ENCODE measurements at places on chromosomes 5 and 9.

- no peak for DNase-seq
Observed at GRCh38 chr5:160183075-160183474, 46.2 kb upstream of the FABP6 start.

GRCh38 chr9:76996700-76997099 lies 22.8 kb upstream of the FOXB2 start:
- DNase-seq, result peak; percentile 64

GRCh38 chr5:138962614-138963370 lies 87.7 kb upstream of the LRRTM2 start:
- DNase-seq, result no peak

GRCh38 chr5:33563983-33564908 lies 123.5 kb downstream of the TARS1 start:
- no peak for DNase-seq

DNA sequence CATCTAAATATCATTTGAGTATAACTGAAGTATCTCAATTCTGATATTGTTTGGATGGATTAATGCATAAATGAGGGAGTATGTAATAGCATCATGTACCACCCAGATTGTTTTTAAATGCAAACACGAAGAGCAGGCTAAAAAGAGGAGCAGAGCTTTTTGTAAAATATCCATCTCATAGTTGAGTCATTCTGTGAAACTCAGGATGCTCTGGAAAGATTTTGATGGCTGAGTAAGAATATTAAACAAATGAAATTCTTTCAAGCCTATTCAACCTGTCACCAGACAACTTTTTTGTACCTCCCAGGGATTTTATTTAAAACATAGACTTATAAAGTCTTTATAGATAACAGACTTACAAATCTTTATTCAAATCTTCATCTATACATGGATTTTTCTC lies 625.9 kb downstream of the TLE4 start:
- no peak for DNase-seq

- no peak for DNase-seq
Observed at GRCh38 chr9:121393318-121393717, 23.3 kb upstream of the STOM start.

DNA sequence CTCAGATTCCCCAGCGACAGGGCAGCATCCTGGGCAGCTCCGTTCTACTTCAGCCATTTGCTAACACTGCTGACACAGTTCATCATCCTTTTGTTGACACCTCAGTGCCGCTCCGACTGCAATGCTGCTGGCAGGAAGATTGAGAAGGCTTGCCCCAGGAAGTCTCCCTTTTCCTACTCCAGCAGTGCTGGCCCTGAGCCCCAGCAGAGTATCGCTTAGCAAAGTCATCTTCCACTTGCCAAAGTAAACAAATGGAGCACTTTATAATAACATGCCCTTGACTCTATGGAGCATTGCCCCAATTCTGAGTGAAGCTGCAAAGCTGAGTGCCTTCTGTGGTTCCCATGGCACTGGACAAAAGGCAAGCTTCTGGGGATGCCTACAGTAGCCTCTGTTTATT lies 32.2 kb downstream of the PRLR start:
- DNase-seq, result no peak

- DNase-seq, result no peak
Observed at GRCh38 chr9:91248707-91249106, 113.0 kb downstream of the AUH start.

- no peak for DNase-seq
Observed at GRCh38 chr9:35907711-35908503, 1.4 kb upstream of the SPAAR start.

GRCh38 chr5:142826741-142827492 lies 56.7 kb downstream of the ARHGAP26 start:
- no peak for DNase-seq

DNA sequence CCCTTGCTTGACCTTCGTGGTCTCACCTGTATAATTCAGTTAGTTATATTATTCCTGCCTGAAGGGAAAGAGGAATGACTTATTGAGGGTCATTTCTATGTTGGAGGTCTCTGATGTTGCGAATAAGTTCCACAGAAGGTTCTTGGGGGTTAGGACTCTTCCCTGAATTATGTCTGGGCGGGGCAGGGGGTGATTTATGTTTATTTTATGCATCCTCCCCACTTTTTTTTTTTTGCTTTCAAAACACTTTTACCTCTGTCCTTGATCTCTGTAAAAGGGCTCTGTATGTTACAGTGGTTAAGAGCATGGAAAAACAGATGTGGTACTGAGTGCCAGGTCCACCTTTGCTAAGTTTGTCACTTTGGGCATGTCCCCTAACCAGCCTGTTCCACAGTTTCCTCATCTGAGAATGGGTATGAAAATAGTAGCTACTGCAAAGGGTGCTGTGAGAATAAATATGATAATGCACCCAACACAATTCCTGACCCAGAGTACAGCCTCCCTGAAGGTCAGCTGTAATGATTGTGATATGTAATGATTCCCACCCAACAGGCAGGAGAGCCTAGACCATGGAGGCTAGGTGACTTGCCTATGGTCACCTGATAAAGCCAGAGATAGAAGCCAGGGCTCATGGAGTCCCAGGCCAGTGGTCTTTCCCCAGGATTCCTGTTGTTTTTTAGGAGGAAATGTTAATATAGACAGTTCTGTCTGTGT lies 54.8 kb downstream of the SLC22A5 start:
- DNase-seq, result no peak

DNA sequence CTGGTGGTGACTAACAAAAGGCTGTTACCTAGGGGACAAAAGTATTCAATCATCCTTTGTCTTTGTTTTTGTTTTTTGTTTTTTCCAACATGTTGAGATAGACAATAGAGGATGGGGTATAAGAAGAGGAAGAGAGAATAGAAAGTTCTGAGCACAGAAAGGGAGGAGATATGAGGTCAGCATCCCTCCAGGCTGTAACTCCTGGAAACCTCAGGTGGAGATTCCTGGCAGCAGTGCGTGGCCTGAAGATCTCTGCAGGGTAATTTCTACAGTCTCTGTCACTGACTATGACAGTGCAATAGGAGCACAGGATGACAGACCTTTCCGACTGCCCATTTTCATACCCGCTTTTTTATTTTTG lies 112.1 kb downstream of the ADRB2 start:
- DNase-seq, result no peak

- DNase-seq, result no peak
Observed at GRCh38 chr5:4676934-4677333, 463.2 kb upstream of the ADAMTS16 start.

DNA sequence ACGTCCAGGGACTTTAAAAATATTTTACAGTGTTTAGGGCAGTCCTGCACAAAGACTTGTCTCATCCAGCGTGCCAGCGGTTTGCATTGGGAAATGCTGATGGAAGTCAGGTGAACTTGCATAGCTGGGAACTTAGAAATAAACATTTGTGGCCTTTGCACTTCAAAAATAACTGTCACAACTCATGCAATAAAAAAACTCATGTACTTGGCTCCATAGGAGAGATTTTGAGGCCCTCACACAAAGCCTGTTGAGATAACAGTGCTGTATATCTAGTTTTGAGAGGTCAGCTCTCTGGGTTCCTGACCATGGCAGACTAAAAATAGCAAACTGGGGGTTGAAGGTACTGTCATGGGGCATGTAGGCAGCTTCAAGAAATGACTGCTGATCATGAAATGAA lies 5.5 kb downstream of the COMMD10 start:
- DNase-seq, result no peak

DNA sequence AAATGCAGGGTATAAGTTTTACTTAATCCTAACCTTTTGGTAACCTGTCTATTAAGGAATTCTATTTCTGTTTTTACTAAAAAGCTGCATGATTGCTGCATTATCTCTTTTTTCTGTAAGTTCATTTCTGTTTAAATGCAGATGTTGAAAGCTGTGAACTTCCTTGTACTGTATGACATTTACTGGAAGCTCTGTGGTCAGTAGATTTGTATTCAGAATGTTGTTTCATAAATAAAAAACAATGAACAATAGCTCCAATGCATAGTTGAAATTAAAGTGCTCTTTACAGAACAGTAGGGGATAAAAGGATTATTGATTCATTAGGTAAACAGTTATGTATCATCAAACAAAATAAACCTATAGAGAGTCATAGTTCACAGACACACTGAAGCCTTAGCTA lies 46.5 kb upstream of the FKTN start:
- DNase-seq, result no peak

- DNase-seq, result no peak
Observed at GRCh38 chr5:41071975-41072374, 833 bp upstream of the MROH2B start.

DNA sequence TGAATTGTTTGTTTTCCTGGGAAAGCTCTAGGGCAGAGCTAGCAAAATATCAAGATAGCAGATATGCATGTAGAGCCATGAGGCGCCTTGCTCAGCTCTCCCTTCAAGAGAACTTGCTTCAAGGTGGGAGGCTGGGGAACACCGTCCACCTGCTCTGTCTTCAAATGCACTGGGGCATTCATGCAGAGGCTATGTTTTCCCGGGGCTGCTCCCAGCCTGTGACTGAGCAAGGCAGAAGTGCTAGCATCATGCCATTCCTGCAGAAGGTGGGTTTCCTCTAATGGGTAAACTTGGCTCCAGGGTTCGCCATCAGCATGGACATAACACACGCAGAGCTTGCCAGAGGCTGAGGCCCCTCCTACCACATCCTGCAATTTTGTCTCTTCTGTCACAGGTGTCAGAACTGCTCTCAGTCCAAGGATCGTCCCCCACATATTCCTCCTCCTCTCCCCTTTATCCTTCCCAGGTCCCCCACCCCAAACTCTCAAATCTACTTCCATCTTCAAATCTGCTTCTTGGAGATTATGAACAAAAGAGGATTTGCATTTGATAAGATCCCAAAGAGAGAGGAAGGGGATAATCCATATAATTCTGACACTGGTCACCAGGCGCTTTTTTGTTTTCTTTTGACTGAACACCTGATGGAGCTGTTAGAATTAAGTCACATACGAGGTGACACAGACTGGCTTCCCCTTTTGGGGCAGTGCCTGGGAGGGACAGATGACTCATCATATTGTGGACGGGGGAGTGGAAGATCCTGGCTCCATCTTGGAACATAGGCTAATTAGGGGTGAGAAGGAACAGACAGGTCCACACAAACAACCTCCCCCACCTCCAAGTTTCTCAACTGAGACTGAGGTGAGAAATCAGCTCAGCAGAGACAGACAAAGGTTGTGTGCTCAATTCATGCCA lies 85.0 kb upstream of the TAF11L2 start:
- DNase-seq, result no peak

DNA sequence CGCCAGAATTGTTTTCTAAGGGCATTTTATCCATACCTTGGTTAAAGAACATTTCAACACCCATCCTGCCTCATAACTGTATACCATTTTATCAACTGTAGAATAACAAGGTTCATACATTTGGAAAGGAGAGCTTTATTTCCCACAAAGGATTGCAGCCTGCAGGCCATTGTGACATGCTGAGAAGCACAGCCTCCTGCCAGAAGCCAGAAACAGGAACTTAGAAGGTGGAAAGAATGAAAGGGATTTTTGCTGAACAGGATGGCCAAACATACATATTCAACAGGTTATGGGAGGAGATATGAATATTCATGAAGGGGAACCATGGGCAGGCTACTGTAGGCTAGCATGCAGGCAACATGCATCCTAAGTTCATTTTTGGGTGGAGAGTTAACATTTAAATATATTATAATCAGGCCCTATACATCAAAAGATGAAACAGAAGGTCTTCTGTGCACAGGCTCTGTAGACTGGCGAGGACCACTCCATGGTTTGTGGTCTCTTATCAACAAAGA lies 59.9 kb upstream of the DIRAS2 start:
- DNase-seq, result no peak

DNA sequence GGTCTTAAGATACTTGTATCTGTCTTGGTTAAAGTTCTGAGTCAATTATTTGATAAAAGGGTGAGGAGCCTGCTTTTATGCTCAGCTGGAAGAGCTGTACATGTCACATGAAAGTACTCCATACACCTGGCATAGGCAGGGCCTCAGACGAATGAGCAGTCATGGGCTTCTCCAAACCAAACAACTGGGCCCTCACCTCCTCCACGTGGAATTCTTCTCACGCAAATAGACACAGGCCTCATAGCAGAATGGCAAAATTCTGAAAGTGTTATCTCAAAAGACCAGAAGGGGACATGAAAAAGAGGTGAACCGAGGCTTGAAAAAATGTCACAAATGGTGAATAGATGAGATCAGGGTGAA lies 48.6 kb downstream of the FAM240B start:
- no peak for DNase-seq

GRCh38 chr5:96175090-96175489 lies 213.4 kb upstream of the ELL2 start:
- DNase-seq, result no peak

DNA sequence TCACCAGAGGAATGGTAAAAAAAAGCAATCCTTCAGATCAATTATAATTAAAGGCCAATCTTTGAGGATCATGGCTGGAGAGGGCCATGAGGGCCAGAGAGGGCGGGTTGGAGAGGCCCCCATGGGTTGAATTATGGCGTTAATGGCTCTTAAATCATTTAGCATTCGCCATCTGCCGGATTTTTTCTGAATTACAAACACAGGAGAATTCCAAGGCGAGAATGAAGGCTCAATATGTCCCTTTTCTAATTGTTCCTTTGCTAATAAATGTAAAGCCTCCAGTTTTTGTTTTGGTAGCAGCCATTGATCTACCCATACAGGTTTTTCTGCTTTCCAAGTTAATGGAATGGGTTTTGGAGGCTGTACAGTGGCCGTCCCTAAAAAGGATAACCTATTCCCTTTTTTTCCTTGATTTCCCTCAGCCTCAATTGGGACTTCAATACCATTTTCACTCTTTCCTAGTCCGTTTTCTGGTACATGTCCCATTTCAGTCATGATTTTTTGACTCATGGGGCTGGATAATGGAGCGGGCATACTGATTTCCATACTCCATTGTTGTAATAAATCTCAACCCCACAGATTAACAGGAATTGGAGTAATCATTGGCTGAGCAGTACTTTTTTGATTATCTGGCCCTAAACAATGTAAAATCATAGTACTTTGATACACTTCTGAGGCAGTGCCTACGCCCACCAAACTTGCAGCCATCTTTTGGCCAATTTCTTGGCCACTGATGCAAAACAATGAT lies 6.7 kb upstream of the TMEM141 start:
- no peak for DNase-seq

DNA sequence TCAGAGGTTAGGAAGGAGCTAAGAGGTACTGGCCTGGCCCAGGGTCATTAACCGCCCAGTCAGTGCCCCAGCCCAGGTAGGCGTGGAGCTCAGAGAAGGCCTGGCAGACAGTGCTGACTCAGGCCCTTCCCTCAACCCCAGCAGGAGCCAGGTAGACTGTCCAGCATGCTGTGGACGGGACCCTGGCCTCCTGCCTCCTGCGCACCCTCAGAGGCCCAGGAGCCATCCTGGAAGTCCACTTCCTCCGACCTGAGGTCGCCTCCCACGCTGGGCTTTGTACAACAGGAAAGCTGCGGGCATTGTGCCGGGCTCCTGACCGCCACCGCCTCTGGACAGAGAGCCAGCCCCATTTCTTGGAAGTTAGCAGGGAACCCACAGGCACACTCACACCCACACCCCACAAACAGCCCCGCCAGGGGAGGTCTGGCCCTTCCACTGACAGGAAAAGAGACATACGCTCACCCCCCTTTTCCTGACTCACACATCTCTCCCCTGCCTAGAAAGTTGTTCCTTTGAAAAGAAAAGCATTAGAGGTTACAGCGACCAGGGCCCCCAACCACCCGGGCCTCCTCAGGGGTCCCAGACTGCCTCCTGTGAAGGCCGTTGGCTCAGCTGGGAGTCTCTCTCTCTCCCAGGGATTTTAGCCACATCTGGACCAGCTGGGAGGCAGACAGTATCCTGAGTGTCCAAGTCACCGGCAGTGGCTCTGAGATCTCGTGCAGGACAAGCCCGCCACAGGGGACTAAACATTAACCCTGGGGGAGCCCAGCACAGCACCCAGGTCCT lies 7.7 kb downstream of the RALGDS start:
- DNase-seq, result no peak

- DNase-seq, result no peak
Observed at GRCh38 chr9:3490957-3491356, 34.8 kb downstream of the RFX3 start.

Measured in glutamatergic neuron (in vitro differentiated cells).